ENCODE measurements at places on chromosomes 5 and 9.

GRCh38 chr5:10334831-10335230 lies 18.7 kb upstream of the MARCHF6 start:
- DNase-seq, result no peak

- DNase-seq, result peak; percentile 22
Measured at GRCh38 chr9:135343837-135344522, 135.6 kb upstream of the PPP1R26 start.

DNA sequence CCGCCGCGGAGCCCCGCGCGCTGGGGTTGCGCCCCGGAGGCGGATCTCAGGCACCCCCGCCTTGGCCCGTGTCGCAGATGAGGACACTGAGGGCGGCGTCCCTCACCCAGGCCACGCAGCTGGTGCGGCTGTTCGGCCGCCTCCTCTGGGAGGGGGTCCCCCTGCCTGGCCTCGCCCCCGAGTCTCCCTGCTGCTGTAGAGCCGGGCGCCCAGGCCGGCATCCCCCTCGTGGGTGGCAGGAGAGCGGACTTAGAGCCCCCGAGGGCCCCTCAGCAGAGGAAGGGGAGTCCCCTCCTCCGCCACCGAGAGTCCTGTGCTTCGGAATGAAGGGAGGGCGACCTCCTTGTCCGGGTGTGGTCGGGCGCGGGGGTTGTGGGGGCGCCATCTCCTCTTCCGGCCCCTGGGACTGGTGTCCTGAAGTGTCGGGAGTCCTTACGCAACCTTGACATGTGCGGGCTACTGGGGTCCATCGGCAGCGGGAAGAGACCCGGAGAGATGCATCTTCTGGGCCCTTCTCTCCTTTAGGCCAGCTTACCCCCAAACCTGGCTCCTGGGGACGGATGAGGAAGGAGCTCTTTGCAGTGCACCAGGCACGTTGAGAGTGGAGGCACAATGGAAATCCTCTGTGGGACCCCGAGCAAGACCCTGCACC lies 11.7 kb upstream of the EXOSC2 start:
- DNase-seq, result no peak

GRCh38 chr9:110588296-110588695 lies 8.8 kb upstream of the SVEP1 start:
- DNase-seq, result no peak

- no peak for DNase-seq
Measured at GRCh38 chr5:54651482-54652076, 134.0 kb downstream of the SNX18 start.

Data from stimulated activated CD4-positive, alpha-beta T cell treated with anti-CD3 and anti-CD28 coated beads, TNF-alpha, amount 100 ng/mL, for 24 hours (primary cell).